Gastroesophageal sphincter (tissue), 4 donors: ENCODE measurements at places on chromosomes 3 and 15. TPM values are rescaled to one million over a fixed set of nuclear protein-coding genes. Genes with fewer than 3 reads are reported as not detected.
A peak's percentile ranks its signal among the peaks of the same experiment; 100 is the strongest.

Gene CCDC191
- 3.5 TPM for total RNA-seq

- no peaks in the 10 kb centered on the region for H3K36me3 ChIP-seq
- H3K27me3 ChIP-seq, result no peaks in the 10 kb centered on the region
- no peaks in the 10 kb centered on the region for H3K4me1 ChIP-seq
- ATAC-seq, result no peak
Measured at GRCh38 chr3:150314248-150315004, 93.7 kb upstream of the TSC22D2 start.

Gene GUCA1C
- total RNA-seq, result not detected

DNA sequence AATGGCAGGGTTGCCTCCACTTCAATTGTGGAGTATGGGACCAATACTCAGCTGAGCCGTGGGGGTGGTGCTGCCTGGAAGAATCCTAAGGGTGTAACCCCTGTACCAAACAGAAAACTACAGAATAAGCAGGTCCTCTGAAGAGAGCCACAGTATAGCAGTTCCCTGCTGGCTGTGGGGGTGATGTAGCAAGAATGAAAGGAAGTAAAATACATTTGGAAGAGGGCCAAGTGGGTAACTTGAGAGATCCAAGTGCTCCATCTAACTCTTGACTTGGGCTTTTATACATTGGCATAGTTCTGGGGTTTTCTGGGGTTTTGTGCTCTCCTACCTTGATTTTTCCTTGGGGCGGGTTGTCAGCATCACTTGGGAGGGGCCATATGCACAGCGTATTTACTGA, 341.4 kb downstream of the OTOL1 start:
- no peaks in the 10 kb centered on the region for H3K36me3 ChIP-seq
- no peaks in the 10 kb centered on the region for H3K27me3 ChIP-seq
- no peak overlapping the region for H3K4me3 ChIP-seq
- no peak for ATAC-seq
- H3K27ac ChIP-seq, result no peak overlapping the region

Gene LYZL4
- total RNA-seq, result not detected

GRCh38 chr3:98986073-98986472, 84.6 kb upstream of the DCBLD2 start:
- no peaks in the 10 kb centered on the region for H3K27me3 ChIP-seq
- H3K4me1 ChIP-seq, result no peaks in the 10 kb centered on the region
- no peaks in the 10 kb centered on the region for H3K36me3 ChIP-seq
- ATAC-seq, result no peak
- H3K27ac ChIP-seq, result no peak overlapping the region

GRCh38 chr15:57730876-57731275, 24.4 kb downstream of the POLR2M start:
- ATAC-seq, result no peak
- H3K27me3 ChIP-seq, result no peaks in the 10 kb centered on the region
- H3K27ac ChIP-seq, result no peak overlapping the region
- no peak overlapping the region for H3K4me3 ChIP-seq
- no peaks in the 10 kb centered on the region for H3K36me3 ChIP-seq

Gene LRRIQ4
- total RNA-seq, result not detected

DNA sequence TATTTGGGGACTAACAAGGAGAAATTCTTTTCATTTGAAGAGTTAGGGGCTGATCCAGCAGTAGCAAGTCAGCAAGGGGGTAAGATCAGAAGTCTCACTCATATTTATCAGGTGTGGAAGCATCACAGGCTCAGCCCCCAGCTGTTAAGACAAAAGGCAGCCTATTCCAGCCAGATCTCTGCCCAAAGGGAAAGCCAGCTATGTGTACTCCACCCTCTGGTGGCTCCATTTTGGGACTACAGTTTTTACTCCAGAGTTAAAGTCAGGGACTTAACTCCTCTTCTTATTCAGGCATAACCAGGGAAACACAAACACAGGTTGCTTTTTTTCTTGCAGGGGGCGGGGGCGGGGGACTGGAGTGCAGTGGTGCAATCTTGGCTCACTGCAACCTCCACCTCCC, 19.2 kb downstream of the UBP1 start:
- no peak for ATAC-seq
- no peaks in the 10 kb centered on the region for H3K27me3 ChIP-seq
- no peaks in the 10 kb centered on the region for H3K4me1 ChIP-seq
- H3K36me3 ChIP-seq, result peaks cover 60% of the 10 kb centered on the region

GRCh38 chr15:25624504-25625177, 185.8 kb upstream of the UBE3A start:
- ATAC-seq, result peak; percentile 53
- H3K4me1 ChIP-seq, result no peaks in the 10 kb centered on the region
- no peak overlapping the region for H3K4me3 ChIP-seq

GRCh38 chr15:92083190-92083589, 229.7 kb downstream of the SLCO3A1 start:
- no peaks in the 10 kb centered on the region for H3K27me3 ChIP-seq
- H3K36me3 ChIP-seq, result no peaks in the 10 kb centered on the region
- ATAC-seq, result no peak
- H3K4me1 ChIP-seq, result peaks cover 16% of the 10 kb centered on the region

DNA sequence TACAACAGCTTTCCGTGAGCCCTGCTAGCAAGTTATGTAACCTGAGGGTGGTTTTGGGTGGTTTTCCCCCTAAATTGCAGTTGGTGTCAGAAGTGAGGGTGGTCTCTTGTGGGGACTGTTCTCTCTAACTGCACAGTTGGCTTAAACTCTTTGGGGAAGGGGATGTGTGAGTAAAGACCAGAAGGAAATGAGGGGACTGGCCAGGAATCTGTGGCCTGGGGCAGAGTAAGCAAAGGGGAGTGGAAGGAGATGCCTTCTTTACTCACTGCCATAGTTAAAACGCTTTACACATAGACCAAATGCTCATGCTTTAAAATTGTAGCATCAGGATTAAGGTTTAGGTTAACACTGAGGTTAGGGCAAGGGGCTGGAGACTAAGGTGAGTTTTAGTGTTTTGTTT, 21.2 kb upstream of the XIRP1 start:
- no peaks in the 10 kb centered on the region for H3K27me3 ChIP-seq
- no peaks in the 10 kb centered on the region for H3K4me1 ChIP-seq
- ATAC-seq, result no peak
- H3K4me3 ChIP-seq, result no peak overlapping the region
- H3K27ac ChIP-seq, result no peak overlapping the region
- no peaks in the 10 kb centered on the region for H3K36me3 ChIP-seq

DNA sequence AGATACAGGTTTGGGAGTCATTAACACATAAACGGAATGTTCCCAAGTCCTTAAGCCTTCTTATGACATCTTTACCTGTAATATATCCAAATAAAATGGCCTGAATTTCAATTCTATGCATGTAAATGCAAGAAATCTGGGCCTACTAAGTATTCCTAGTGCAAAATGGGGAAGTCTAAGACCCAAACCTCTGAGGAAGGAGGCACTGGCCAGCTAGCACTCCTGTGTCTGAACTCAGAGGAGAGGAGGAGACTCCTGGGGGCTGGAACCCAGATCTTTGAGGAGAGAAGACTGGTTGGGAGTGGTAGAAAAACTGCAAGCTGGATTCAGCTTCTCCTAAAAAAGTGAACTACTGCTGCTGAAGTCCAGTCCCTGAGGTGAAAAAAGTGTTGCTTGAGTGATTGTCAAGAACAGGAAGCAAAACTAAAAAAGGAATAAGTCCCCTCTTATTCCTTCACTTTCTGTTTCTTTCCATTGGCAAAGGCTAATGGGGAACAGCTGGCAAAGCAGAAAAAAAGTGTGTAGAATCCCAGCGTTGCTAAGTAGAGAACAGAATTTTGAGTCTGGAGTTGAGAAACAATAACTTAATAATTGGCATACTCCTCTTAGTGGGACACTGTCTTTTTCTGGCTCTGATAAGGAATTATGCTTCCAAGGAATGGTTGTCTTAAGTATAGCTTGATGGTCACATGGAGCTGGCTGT, 54.8 kb upstream of the ATP2C1 start:
- H3K4me1 ChIP-seq, result no peaks in the 10 kb centered on the region
- no peaks in the 10 kb centered on the region for H3K36me3 ChIP-seq
- H3K4me3 ChIP-seq, result no peak overlapping the region
- H3K27ac ChIP-seq, result no peak overlapping the region

GRCh38 chr3:72490688-72491435, 357.4 kb downstream of the SHQ1 start:
- no peak for ATAC-seq
- H3K27ac ChIP-seq, result no peak overlapping the region
- H3K4me1 ChIP-seq, result peaks cover 29% of the 10 kb centered on the region
- H3K27me3 ChIP-seq, result no peaks in the 10 kb centered on the region

GRCh38 chr3:172082269-172082668, 42.9 kb downstream of the FNDC3B start:
- peak overlapping the region; percentile 39 for H3K27ac ChIP-seq
- no peaks in the 10 kb centered on the region for H3K4me1 ChIP-seq
- no peaks in the 10 kb centered on the region for H3K36me3 ChIP-seq
- no peak overlapping the region for H3K4me3 ChIP-seq
- peak; percentile 94 for ATAC-seq
- no peaks in the 10 kb centered on the region for H3K27me3 ChIP-seq

GRCh38 chr3:90241481-90241880, 1134.1 kb downstream of the EPHA3 start:
- ATAC-seq, result peak; percentile 72
- peak overlapping the region; percentile 22 for H3K27ac ChIP-seq

GRCh38 chr3:64974401-64974800, 286.6 kb upstream of the ADAMTS9 start:
- H3K36me3 ChIP-seq, result peaks cover 8% of the 10 kb centered on the region

GRCh38 chr3:52620580-52620979, 65.1 kb downstream of the PBRM1 start:
- no peak for ATAC-seq
- no peaks in the 10 kb centered on the region for H3K4me1 ChIP-seq
- no peak overlapping the region for H3K4me3 ChIP-seq
- H3K27me3 ChIP-seq, result no peaks in the 10 kb centered on the region
- peaks cover 85% of the 10 kb centered on the region for H3K36me3 ChIP-seq

GRCh38 chr3:42790714-42791229, 13.5 kb downstream of the HIGD1A start:
- H3K27ac ChIP-seq, result no peak overlapping the region
- peaks cover 59% of the 10 kb centered on the region for H3K36me3 ChIP-seq
- no peak overlapping the region for H3K4me3 ChIP-seq

DNA sequence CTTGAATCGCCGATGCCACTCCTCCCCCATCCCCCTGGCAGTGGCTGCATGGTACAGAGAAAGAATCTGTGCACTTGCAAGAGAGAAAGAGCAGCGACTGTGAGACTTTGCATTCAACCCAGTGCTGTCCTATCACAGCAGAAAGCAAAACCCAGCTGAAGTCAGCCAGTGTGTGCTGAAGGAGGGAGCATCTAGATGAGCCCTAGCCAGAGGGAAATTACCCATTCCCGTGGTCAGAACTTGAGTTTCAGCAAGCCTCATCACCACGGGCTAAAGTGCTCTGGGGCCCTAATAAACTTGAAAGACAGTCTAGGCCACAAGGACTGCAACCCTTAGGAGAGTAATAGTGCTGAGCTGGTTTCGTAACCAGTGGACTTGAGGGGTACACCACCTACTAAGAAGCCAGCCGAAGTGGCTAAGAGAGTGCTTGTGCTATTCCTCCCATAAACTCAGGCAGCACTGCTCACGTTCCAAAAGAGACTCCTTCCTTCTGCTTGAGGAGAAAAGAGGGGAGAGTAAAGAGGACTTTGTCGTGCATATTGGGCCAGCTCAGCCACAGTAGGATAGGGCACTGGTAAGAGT, 15.2 kb upstream of the PIK3R4 start:
- peaks cover 5% of the 10 kb centered on the region for H3K27me3 ChIP-seq
- H3K4me3 ChIP-seq, result no peak overlapping the region
- no peak overlapping the region for H3K27ac ChIP-seq
- ATAC-seq, result no peak
- no peaks in the 10 kb centered on the region for H3K36me3 ChIP-seq
- H3K4me1 ChIP-seq, result peaks cover 5% of the 10 kb centered on the region

- no peaks in the 10 kb centered on the region for H3K27me3 ChIP-seq
- H3K4me3 ChIP-seq, result no peak overlapping the region
- H3K4me1 ChIP-seq, result no peaks in the 10 kb centered on the region
- H3K36me3 ChIP-seq, result no peaks in the 10 kb centered on the region
Measured at GRCh38 chr3:7651274-7651673, 790.4 kb downstream of the GRM7 start.

Gene WWTR1
- 378 TPM for total RNA-seq

Gene ACAD11
- 14.8 TPM for total RNA-seq

- no peak overlapping the region for H3K27ac ChIP-seq
- H3K36me3 ChIP-seq, result no peaks in the 10 kb centered on the region
- no peaks in the 10 kb centered on the region for H3K27me3 ChIP-seq
- no peak overlapping the region for H3K4me3 ChIP-seq
Measured at GRCh38 chr3:27501759-27502158, 17.6 kb upstream of the SLC4A7 start.

GRCh38 chr3:54791501-54792156, 136.2 kb downstream of the LRTM1 start:
- H3K27ac ChIP-seq, result no peak overlapping the region
- no peak overlapping the region for H3K4me3 ChIP-seq
- peaks cover 25% of the 10 kb centered on the region for H3K4me1 ChIP-seq
- no peak for ATAC-seq
- H3K27me3 ChIP-seq, result no peaks in the 10 kb centered on the region
